Omental fat pad (tissue), 4 donors: ENCODE measurements at places on chromosomes 13 and 19. TPM values are rescaled to one million over a fixed set of nuclear protein-coding genes. Genes with fewer than 3 reads are reported as not detected.

Gene MAP4K1
- 2.6 TPM for total RNA-seq

Gene GIPR
- total RNA-seq: 1.2 TPM

DNA sequence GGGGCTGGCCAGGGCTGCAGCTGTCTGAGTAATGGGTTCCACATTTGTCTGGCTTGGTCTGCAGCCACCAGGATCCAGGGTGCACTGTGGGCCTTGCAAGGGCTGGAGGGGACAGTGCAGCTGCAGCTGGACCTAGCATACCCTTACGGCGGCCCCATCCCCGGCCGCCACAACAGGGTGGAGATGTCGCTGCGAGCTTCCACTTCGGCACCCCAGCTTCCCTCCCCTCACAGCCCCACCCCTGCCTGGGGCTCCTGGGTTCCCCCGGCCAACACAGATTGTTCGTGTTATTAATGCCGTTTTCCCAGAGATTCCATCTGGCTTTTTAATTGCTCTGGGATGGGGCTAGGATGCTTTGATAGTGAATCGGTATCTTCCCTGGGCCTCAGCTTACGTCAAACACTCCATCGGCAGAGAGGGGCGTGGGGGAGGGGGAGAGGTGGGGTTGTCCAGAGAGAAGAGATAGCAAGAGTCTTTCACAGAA, 5.8 kb downstream of the CEBPA start:
- no peak for DNase-seq

Gene PNMA8B
- total RNA-seq: 0.93 TPM

- peak; percentile 70 for DNase-seq
These were observed 8.0 kb downstream of the CCDC194 start for GRCh38 chr19:17385878-17386611.

Gene PLPP2
- 13.7 TPM for total RNA-seq

GRCh38 chr19:12331211-12331941, 2.1 kb downstream of the ZNF563 start:
- no peak for DNase-seq

- DNase-seq: no peak
These were observed 1.4 kb downstream of the FZR1 start for GRCh38 chr19:3507371-3508120.

Gene CATSPERD
- total RNA-seq: not detected

- DNase-seq: no peak
These were observed 954.1 kb upstream of the MIR17HG start for GRCh38 chr13:90393408-90393807.

GRCh38 chr19:32197896-32198882, 147.2 kb upstream of the ZNF507 start:
- DNase-seq: no peak

- no peak for DNase-seq
These were observed 37.9 kb downstream of the OR10H4 start for GRCh38 chr19:15986701-15987100.

GRCh38 chr13:80441968-80442367, 101.0 kb upstream of the SPRY2 start:
- no peak for DNase-seq

Gene ADGRE3
- 7.1 TPM for total RNA-seq

Gene ELSPBP1
- not detected for total RNA-seq

GRCh38 chr19:5966215-5966614, 11.7 kb downstream of the RANBP3 start:
- DNase-seq: no peak

DNA sequence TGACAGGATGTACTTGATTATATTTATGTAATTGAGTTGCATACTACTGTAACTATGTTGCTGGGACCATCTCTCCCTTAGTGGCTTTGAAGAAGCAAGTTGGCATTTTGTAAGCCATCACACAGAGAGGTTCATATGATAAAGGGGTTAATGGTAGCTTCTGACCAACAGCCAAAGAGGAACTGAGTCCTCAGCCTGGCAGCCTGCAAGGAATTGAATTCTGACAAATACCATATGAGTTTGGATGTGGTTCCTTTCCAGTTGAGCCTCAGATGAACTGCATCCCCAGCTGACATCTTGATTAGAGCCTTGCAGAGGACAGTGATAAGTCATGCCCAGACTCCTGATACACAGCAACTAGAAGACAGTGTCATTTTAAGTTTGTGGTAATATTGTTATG, 8.6 kb upstream of the MYCBP2 start:
- DNase-seq: no peak
